ENCODE measurements at places on chromosomes 5 and 9.
A peak's percentile ranks its signal among the peaks of the same experiment; 100 is the strongest.

DNA sequence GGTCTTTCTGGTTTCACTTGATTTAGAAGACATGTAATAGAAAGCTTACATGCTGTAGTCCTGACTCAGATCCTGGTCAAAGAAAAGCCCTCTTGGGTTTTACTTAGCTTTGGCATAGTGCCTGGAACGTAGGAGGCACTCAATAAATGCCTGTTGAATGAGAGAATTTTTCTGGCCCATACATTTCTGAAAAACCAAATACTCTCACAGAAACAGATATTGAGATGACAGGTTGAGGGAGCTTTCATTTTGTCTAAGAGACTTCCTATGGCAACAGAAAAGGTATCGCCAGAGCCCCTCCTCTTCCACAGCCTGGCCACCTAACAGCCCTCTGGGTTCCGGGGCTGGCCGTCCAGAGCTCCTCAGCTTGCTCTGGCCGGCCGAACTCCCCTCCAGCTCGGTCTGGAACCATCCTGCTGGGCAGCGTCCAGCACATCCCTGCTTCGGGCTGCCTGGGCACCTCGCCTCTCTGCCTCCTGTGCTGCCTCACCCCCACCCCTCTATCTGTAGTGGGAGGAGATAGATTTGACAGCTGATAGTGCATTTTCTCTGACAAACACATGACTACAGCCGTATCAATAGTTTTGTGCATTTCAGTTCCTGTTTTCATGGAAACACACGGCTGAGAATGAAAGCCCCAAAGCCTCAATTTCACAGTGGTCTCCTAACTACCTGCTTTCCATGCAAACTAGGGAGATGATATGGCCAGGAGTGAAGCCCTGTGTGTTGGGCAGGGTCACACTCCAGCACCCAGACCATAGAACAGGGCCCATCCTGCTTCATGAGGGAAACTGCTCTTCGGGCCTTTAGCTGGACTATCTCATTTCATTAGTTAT, 1.1 kb downstream of the IL4 start:
- peak; percentile 37 for DNase-seq

GRCh38 chr9:123370108-123370507, 14.1 kb downstream of the CRB2 start:
- no peak for DNase-seq

GRCh38 chr5:120936652-120937051, 472.6 kb downstream of the PRR16 start:
- no peak for DNase-seq

- DNase-seq: peak; percentile 78
Observed at GRCh38 chr5:37665889-37666288, 174.0 kb downstream of the GDNF start.

GRCh38 chr5:111138096-111138495, 45.9 kb downstream of the WDR36 start:
- DNase-seq: no peak

- DNase-seq: no peak
Observed at GRCh38 chr5:78586251-78586650, 62.3 kb downstream of the LHFPL2 start.

DNA sequence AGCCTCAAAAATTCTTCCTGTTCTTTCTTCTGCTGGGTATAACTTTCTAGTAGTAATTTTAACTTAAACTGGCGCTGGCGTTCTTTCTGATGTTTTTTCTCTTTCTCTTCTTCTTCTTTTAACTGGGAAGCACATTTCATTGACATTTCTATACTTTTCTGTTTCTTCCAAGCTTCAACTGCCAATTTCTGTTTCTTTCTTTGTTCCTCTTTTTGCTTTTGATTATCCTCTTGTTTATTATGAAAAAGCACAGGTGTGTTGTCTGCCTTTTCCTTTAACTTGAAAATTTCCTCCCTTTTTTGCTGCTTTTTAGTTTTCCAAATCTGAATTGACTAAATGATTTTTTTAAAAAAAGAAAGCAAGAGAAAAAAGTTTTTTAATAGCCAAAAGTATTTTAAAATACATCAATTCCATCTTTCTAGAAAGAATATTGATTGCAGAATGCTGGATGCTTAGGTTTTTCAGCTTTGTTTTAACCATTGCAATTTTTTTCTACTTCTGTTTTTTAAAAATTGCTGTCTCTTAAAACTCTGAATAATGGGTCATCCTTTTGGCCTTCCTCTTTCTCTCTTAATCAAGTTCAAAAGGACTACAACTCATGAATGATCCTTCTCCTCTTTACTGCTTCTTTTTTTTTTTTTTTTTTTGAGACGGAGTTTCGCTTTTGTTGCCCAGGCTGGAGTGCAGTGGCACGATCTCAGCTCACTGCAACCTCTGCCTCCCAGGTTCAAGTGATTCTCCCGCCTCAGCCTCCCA, 8.8 kb upstream of the PGGT1B start:
- DNase-seq: no peak

- no peak for DNase-seq
Observed at GRCh38 chr5:94113087-94113486, 371.7 kb upstream of the POU5F2 start.

DNA sequence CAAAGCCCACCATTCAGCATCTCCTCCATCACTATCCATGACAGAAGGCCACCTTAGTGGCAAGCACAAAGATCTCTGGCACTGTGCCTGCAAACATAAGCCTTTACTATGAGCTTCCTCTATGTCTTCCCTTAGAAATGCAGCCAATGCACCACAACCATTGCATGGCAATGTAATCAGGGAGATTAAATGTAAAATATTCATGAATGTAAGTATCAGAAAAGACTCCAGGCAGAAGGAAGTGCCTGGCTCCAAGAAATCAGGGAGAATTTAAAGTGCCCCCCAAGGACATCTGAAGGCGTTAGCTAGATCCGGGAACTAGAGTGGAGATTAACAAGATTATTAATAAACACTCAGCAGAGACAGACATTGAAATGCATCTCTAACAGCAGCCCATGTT, 32.5 kb upstream of the MYORG start:
- DNase-seq: no peak

- no peak for DNase-seq
Observed at GRCh38 chr9:88980740-88981203, 10.5 kb upstream of the S1PR3 start.

DNA sequence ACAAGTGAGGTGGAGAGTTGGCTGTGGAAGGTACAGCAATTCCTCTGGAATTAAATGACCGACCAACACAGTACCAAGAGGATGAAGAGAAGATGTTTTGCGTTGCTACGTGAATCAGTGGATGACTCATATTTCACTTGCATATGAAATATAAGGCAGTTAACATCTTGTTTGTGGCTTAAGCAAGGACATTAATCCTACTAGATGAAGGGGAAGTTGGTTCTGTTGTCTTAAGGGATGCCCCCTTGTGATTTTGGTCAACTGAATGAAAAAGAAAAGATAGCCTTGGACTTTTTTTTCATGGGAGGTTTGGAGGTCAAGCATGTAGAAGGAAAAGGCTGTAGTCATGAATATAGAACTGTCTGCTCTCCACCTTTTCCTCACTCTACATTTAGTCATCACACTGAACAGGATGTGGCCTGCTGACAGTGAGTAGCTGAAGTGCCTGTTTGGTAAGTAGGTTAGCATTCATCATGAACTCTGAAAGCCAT, 33.9 kb downstream of the VLDLR start:
- DNase-seq: no peak

DNA sequence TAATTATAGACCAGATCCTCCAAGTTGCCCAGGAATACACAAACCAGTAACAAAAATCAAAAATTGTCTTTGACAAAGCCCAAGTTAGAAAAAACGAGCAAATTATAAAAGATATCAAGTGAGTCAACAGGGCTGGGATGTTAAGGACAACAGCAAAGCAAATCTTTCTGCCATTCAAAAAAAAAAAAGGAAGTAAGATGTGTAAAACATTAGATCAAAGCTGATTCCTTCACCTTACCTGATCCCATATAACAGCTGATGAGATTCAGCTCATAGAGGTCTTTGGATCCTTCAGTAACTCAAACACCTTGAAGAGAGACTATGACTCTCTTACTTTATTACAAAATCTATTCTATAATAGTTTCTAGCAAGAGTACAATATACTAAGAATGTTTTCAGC, 100.9 kb downstream of the STRBP start:
- DNase-seq: no peak

Measured in lung (tissue), 17 donors.